Neural crest cell (in vitro differentiated cells): ENCODE measurements at places on chromosomes 3 and 15.

DNA sequence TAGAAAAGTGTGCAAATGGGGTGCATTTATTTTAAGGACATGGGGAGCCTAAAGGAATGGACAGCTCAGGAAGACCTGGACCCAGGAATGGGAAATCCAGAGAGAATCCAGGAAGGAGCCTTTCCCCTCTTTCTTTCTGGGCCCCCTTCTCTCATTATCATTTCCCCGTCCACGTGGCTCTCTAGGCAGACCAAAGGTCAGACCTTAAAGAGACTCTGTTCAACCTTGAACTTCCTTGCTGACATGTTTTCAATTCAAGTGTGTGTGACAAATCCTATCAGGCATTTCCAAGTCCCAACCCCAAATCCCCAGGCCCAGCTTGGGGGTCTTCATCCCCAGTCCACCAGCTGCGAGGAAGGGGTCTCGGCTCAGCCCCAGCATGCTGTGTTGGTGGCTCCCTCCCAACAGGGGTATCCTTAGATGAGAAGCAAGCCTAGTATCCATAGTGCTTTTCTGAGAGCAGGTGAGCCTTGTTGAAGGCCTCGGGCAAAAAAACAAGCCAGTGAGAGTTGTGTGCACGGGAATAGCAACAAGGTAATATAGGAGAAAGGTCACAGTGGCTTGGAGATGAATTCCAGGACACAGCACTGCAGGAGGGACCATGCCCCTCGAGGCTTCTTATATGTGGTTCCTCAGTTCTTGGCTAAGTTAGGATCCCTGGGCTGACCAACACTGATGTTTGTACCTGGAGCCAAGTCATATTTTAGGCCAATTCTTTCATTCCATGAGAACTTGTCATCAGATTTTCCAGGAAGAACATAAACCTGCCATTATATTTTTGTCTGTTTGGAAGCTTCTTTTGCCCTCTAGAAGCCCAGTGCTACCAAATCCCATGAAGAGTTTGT lies 130.0 kb downstream of the ASB7 start:
- no peak for DNase-seq

- DNase-seq = no peak
These were observed 20.5 kb upstream of the ACTC1 start for GRCh38 chr15:34815836-34816235.

- no peak for DNase-seq
These were observed 66.1 kb downstream of the ADAMTS17 start for GRCh38 chr15:100275641-100276040.

GRCh38 chr3:124811436-124811835 lies 75.7 kb downstream of the ITGB5 start:
- no peak for DNase-seq

DNA sequence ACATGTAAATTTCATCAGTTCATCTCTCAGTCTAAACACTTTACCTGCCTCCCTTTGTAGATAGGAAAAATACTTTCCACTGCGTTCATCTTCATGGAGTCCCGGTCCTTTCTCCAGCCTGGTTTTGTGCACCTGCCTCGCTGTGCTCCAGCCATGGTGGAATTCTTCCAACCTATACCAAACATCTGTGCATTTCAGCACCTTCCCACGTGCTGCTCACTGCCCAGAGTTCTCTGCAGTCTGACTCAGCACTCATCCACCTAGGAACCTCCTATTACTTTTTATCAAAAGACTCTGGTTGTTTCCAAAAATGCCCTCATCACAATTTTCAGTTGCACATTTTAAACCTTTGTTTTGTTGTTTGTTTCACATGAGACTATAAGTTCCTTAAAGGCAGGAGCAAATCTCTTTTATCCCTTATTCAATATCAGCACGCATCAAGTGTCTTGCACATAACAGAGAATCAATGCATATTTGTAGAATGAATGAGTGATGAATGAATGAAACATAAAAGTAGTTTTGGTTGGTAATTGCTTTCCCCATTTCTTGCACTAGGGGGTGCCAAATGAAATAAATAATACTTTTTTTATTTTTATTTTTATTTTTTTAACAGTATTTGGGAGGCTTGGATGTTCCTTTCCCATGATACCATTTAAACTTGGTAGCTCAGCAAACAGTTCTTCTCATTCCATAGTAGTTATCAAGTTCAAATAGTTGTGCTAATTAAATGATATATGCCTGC lies 30.2 kb upstream of the ADAMTS9 start:
- no peak for DNase-seq

DNA sequence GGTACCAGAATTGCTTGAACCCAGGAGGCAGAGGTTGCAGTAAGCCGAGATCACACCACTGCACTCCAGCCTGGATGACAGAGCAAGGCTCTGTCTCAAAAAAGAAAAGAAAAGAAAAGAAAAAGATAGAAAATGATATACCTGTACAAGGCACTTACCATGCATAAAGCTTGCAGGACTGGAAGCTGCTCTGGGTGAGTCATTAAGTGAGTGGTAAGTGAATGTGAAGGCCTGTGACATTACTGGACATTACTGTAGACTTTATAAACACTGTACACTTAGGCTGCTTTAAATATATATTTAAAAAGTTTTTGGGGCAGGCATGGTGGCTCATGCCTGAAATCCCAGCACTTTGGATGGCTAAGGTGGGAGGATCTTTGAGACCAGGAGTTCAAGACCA lies 99.2 kb downstream of the SLMAP start:
- no peak for DNase-seq

GRCh38 chr15:52503788-52504496 lies 24.7 kb downstream of the MYO5A start:
- no peak for DNase-seq

- no peak for DNase-seq
These were observed 1.1 kb downstream of the FBN1 start for GRCh38 chr15:48644467-48644826.

DNA sequence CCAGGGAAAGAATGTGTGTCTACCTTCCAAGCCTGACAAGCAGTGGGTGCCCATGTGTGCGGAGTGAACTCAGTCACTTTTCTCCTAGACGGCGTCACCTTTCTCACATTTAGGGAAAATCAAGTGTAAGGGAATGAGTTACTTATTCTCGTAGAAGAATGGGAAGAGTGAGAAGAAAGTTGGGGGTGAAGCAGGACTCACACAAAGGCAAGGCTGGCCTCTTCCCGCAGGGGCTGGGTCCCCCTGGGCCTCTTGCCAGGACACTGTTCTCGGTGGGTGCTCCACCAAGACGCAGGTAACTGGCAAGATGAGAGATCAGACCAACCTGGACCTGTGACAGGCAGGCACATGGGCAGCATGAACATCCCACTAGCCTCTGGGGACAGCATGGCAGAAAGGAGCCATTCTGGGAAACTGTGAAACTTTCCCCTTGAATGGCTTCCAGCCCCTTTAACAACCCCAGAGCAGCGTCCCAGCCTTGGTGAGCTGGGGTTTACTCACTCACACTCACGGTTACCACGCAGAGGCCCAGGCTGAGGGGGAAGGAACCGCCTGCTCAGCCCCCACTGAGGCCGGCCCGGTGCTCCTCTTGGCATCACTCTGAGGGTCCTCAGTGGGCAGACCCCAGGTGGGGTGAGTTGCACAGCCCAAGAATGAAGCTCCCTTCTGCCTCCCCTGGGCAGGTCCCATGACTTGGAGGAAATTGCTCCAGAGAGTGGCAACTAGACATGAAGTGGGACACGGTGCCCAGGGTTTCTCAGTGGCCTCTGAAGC lies 15.0 kb upstream of the SRP14 start:
- DNase-seq = no peak
